Stimulated activated naive CD8-positive, alpha-beta T cell treated with anti-CD3 and anti-CD28 coated beads, Interleukin-15, Interleukin-2, amounts not matched to agents 100 U/mL and 50 U/mL, for 24 hours (primary cell): ENCODE measurements at places on chromosomes 3 and 15.
A peak's percentile ranks its signal among the peaks of the same experiment; 100 is the strongest.

DNA sequence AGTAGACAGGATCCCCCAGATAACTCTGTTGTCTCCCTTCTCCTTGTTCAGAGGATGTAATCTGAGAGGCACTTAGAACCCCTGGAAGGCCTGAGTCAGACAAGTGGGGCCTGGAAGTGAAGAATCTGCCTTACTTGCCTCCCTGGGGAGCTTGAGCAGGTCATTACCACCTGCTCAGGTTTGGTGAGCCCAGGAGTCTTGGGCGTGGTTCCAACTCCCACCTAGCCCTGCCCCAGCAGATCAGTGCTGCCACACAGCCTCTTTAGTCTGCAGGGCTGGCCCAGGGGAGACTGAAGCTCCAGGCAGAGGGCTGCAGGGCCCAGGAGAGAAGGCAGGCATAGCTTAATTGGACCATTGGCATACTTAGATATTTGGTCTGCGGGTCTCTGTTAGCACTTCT lies 230.0 kb downstream of the ERC2 start:
- no peak for DNase-seq

GRCh38 chr15:63191895-63192618 lies 2.7 kb downstream of the RAB8B start:
- peak; percentile 36 for DNase-seq

DNA sequence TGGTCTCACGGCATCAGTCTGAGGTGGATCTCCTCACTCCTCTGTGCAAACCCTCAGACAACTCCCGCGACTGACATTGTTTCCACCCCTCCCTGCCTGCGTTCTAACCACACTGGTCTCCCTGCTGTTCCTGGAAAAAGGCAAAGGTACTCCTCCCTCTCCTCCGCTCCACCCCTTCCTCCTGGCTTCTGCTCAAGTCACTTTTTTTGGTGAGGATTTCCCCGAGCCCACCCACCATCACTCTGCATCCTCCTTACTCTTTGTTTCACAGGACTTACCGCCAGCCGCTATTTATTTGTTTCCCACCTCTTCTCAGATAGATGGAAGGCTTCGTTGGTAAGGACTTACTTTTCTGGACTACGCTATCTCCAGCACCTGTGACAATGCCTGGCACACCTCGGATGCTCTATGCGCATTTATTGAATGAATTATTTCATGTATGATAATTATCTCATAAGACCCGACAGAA lies 25.6 kb downstream of the PRR23E start:
- no peak for DNase-seq

DNA sequence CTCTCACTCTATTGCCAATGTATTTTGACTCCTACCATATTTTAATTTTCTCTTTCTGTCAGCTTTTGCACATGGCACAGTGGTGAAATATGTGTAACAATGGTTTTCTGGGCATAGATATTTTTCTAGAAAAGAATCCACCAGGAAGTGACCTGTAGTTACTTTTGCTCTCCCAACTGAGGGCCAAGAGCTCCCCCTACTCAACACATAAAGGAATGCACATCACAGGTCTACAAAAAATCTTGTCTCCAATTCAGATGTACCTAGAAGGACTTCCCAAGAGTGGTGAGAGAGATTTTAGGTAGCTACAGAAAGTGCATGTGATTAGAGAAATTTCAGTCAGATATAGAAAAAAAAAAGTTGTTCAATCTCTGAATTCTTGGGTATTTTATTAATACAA lies 15.6 kb downstream of the CPA3 start:
- DNase-seq: no peak

GRCh38 chr15:28895146-28895545 lies 9.4 kb downstream of the APBA2 start:
- DNase-seq: no peak

DNA sequence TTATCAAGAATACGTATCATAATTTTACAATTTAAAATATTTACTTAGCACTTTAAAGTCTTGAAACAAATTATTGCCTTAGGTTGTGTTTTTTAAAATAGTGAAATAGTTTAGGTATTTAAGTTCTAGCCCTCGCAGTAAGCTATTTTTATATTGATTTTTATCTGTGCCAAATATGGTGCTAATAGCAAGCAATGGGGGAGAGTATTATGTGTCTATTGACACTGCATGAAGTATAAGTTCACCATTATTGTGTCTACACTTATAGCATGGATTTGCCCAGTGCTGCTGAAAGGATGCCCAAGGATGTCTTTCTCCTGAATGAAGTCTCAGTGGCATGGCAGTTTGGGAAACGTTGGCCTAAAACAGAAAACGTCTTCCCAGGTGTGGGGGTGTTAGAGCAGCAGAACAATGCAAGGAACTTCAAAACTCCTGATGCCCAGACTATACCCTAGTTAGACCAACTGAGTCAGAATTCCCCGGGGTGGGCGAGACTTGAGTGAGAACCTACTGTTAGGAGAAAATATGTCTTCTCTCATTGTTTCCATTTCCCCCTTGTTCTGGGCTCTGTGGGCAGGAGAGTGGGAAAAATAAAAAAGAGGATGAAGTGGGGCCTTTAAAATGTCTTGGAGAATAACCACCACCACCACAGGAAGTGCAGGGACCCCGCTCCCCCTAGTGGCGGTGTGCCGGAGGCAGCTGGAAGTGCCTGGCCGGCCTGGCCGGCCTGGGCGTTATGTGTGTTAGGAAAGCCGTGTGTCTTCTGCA lies 104.2 kb upstream of the SLC7A14 start:
- peak; percentile 68 for DNase-seq

DNA sequence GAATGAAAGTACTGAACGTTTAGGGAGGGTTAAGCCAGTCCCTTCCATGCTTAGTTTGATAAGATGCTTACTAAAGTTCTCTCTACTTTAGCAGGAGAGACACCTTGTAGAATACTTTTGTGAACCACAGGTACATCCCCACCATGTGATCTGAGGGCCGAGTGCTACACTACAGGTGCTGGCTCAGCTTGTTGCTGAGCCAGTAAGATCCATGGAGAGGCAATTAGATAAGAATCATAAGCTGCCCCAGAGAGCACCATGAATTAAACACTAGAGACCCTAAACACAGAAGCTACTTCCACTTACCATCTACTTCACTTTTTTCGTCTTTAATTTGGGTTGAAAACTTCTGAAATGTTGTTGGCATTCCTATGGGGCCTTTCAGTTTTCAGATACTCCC lies 70.5 kb upstream of the GOLGA8B start:
- no peak for DNase-seq
